ENCODE measurements at places on chromosomes 3 and 15.

DNA sequence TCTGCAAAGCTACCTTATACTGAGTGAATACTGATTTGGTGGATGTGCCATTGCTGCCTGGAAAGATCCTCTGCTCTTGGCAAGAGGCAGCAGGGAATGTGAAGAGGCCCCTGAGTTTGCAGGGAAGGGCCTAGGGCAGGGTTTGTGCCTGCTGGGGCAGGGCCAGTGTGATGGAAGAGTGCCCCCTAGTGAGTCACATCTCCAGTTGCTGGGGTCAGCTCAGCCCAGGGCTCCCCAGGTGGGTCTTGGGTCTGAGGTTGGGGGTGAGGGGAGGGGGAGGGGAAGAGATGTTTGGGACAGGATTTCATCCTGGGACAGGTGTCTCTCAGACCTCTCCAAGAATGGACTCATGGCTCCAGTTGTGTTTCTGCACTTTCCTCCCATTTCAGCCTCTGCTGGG is 4.1 kb upstream of the AMOTL2 start:
- peak; percentile 22 for DNase-seq

GRCh38 chr3:134525293-134525692 is 39.4 kb downstream of the CEP63 start:
- DNase-seq, result no peak

GRCh38 chr3:111068574-111068973 is 3.0 kb upstream of the NECTIN3 start:
- no peak for DNase-seq

GRCh38 chr3:148158210-148158609 is 539.5 kb upstream of the AGTR1 start:
- DNase-seq, result no peak

GRCh38 chr3:66938338-66938963 is 59.7 kb upstream of the KBTBD8 start:
- DNase-seq, result peak; percentile 84

GRCh38 chr15:65305776-65306175 is 1.3 kb downstream of the RNU5B-1 start:
- no peak for DNase-seq

DNA sequence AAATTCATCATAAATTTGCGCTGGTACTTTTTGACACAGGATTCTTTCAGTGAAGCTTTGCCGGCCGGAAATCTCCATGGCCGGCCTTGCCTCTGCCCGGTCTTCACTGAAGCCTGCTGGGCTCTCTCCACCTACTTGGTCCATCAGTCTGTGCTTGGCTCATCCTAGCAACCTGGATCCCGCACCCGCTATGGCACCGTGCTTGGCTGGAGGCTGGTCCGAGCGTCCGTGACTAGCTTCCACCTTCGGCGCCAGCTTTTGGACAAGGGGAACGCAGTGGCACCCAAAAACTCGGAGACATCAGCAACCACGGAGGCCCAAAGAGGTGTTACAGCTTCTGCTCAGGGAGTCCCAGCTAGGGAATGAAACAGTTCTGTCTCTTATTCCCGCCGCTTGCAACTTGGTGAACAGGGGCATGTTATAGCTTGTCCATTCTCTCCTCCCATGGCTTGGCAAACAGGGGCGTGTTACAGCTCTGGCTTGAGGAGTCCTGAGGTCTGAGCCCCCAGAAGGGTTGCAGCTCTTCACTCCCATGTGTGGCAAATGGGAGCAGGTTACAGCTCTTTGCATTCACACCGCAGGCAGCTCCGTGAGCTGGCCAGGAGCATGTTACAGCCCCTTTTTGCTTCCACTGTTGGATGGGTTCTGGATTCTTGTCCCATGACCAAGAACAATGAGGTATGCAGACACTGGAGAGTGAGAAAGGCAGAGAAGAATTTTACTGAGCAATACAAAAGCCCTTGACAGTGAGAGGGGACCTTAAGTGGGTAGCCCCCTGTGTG is 204.2 kb downstream of the DIPK2A start:
- no peak for DNase-seq

DNA sequence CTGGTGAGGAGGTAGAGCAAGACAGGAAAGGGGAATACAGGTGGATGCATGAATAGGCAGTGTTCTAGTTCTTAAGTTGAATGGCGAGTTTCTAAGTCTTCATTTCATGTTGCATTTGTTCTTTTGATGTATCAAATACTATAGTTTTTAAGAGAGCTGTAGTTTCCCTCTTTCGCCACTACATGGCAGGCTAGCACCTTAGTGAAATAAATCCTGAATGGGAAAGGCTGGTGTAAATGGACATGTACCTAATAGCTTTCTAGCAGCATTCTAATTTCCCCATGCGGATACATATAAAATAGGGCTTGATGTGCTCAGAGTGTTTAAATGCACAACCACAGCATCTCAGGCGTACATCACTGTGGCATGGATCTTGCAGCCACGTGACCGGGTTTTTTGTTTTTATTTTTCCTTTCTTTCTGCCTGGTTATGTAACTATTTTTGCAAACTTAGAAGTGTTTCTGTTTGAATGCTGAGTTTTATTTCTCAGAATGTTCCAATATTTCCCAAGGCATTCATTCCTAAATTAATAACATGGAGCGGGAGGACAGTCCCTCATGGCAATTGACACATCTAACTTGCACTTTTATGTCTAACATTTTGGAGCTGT is 23.5 kb upstream of the CLN6 start:
- DNase-seq, result peak; percentile 85

DNA sequence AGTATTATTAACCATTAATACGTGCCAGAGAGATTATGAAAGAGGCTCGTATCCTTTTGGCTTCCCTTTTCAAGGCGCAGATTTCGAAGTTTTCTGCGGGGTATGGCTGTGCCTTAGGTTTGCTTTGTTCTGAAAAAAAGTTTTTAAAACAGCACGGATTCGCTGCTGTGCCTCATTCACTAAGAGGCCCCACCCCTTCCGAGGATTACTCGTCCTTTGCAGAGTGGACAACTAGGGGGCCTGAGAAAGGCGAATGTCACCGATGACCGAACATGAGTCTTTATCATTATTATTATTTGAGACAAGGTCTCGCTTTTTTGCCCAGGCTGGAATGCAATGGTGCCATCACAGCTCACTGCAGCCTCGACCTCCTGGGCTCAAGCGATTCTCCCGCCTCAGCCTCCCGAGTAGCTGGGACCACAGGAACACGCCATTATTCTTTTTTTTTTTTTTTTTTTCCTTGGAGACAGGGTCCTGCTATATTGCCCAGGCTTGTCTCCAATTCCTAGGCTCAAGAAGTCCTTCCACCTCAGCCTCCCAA is 684 bp upstream of the RPS27L start:
- DNase-seq, result peak; percentile 93

All from muscle of leg (tissue), 16 donors.